A549 (cell line): ENCODE measurements at places on chromosomes 1 and 21.

DNA sequence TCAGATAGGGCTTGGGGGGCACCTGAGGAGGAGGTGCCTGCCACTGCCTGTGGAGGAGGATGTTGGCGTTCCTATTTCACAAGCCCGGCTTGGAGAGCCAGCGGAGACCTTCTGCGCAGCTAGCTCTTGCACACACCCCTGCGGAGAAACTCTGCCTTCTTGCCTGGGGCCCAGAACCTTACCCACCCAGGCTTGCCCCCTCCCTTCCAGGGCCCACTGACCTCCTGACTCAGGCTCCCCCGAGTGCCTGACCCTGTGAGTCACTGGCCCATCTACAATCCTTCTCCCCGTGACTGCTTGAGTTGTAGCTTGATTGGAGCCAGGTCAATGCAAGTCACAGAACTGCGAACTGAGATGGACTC, 3.4 kb downstream of the HES2 start:
- DNase-seq, result no peak

DNA sequence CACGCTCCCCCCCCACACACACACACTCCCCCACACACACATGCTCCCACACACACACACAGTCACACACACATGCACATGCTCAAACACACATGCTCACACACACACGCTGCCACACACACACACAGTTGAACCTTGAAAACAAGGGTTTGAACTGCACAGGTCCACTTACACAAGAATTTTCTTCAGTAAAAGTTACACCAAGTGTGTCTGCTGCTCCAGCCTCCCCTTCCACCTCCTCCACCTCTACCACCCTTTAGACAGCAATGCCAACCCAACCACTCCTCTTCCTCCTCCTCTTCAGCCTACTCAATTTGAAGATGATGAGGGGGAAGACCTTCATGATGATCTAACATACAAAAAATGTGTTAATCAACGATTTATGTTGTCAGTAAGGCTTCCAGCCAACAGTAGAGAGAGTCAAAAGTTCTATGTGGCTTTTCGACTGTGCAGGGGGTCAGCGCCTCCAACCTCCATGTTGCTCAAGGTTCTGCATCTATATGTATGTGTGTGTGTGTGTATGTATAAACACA, 26.8 kb downstream of the HSF2BP start:
- DNase-seq, result no peak

DNA sequence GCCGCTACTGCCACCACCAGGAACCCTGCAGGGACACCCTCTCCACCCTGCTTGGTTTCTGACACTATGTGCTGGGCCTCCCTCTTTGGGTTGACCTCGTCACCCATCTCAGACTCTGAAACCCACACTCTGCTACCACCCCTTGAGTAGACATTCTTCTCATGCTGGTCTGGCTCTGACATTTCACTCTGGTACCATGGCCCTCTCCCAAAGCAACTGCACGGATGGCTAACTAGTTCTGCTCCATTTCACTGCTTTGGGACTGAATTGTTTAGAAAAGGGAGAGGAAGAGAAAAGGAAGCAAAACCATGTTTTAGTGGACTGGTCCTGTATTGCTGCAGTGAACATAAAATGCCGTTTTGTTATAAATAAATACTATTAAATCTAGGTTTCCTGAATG, 137.8 kb downstream of the KCNK2 start:
- no peak for DNase-seq

DNA sequence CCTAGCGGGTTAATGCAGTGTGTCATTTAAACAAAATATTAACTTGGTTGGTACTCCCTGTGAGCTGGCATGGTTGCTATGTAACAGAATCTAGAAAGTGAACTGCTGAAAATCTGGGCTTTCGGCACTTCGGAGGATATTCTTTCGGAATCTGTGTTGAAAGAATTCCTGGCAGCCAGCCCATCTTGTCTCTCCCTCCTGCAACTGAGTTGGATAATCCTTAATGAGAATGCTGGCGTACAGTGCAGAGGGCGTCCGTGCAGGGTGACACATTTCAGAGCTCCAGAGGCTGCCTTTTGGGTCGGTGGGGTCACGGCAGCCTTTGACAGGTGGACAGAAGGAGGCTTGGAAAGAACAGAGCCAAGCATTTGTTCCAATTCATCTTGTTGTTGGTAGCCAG, 3.7 kb downstream of the KAZN start:
- no peak for DNase-seq

GRCh38 chr1:146032631-146033219, 11.2 kb upstream of the HJV start:
- no peak for DNase-seq

GRCh38 chr1:43668956-43669355, 19.0 kb downstream of the KDM4A start:
- DNase-seq, result no peak

GRCh38 chr1:44536357-44537209, 131.5 kb downstream of the RNF220 start:
- no peak for DNase-seq

GRCh38 chr21:42423197-42423675, 19.5 kb downstream of the UBASH3A start:
- no peak for DNase-seq

- no peak for DNase-seq
These were observed 125.6 kb upstream of the ADAR start for GRCh38 chr1:154733621-154734020.

DNA sequence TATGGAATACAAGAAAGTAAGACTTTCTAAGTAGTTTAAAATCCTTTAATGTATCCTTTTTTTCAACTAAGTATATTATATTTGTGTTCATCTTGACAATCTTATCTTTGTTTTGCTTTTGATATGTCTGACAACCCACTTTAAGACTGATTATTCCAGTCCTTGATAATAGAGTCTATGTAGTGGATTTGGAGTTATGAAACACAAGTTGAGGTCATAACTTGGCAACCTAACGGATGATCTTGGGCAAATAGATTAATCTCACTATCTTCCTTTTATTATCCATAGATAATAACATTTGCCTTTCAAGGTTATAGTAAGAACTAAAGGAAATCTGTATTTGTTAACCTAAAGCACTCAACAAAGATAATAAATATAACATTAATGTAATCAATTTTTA, 4.8 kb upstream of the GBP2 start:
- DNase-seq, result no peak

DNA sequence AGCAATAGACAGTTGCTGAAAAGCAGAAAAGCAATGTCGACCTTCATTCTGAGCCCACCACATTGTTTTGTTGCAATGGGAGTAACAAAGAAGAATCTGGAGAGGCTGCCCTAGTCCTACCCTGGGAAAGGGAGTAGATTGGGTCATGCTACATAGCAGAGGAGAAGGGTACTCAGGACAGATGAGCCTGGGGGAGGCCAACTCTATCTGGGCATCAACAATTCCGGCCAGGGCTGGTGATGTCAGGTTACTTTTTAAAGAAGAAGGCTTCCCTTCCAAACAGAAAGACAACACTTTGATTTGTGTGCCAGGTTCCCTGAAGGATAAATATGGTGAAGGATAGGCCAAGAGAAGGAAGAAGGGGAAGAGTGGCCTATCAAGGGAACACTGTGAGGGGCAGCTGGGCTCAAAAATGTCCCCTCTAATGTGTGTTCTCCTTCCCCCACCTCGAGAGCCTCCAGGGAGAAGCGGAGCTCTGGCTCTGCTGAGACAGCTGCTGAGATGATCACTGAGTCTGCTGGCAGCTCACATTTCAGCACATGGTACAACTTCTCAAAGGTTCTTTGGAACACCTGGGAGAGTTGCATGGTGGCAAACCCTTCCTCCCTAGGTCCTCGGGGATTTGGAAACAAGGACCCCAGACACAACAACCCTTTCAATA, 3.2 kb upstream of the ADIPOR1 start:
- no peak for DNase-seq

GRCh38 chr1:24364605-24364974, 45.4 kb downstream of the GRHL3 start:
- DNase-seq, result no peak

DNA sequence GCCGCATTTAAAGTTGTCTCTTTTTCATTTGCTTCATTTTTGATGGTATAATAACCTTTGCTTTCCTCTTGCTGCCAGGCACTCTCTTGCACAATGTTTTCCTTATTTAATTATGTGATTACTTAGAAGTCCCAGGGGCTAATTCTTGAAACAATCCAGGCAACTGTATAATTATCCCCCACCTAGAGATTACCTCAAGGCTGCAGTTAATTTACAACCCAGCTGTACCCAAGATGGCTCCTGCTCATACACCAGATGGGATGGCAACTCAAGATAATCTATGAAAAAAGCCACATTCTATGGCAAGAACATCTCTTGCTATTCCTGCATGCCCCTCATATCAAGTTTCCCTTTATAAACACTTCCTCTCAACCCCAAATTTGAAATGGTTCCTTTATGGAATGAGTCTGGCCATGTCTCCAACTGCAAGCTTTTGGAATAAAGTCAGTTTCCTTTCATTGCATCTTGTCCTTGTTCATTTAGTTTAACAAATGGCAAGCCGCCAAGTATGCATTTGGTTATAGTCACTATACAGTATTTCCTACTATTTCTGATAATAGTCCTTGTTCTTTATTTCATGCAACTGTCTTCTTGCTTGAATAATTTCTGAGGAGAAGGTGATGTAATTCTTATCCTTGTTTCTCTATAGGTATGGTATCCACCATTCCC, 1042.6 kb downstream of the PLA2G4A start:
- no peak for DNase-seq

- DNase-seq, result no peak
These were observed 72.6 kb upstream of the MACF1 start for GRCh38 chr1:39131940-39132339.

DNA sequence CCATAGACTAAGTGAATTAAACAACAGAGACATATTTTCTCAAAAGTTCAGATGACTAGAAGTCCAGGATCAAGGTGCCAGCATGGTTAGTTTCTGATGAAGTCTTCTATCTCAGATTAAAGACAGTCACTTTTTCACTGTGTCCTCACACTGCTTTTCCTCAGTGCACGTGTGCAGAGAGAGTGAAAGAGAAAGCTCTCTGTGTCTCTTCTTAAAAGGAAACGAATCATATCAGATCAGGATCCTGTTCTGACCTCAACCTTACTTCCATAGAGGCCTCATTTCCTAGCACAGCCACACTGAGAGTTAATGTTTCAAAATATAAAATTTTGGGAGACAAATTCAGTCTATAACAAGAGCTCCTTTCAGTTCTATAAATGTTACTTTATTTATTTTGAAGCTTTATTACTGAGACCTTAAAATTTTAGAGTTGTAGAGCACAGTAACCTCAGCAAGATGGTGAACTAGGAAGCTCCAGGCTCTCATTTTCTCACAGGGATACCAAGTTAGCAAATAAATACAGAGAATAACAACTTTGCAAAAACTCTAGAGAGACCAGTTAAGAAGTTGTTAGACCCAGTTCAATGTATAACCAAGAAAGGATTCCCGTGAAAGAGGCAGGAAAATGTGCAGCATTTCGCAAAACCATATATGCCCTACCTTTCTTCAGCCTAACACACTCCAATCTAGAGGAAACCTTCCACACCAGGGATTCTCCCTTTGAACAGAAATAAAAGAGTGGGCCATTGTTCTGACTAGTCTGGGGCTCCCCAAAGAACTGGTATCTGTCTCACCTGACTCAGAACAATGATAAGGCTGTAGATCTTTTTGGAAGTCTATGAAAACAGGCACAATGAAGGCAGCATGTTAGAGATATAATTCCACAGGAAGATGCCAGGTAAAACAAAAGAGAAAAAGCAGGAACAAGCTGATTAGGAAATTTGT, 372.2 kb downstream of the MRPL39 start:
- no peak for DNase-seq

- no peak for DNase-seq
These were observed 10.5 kb upstream of the OPRD1 start for GRCh38 chr1:28801461-28801860.

- peak; percentile 29 for DNase-seq
These were observed 3.6 kb upstream of the RASSF5 start for GRCh38 chr1:206503591-206504362.

DNA sequence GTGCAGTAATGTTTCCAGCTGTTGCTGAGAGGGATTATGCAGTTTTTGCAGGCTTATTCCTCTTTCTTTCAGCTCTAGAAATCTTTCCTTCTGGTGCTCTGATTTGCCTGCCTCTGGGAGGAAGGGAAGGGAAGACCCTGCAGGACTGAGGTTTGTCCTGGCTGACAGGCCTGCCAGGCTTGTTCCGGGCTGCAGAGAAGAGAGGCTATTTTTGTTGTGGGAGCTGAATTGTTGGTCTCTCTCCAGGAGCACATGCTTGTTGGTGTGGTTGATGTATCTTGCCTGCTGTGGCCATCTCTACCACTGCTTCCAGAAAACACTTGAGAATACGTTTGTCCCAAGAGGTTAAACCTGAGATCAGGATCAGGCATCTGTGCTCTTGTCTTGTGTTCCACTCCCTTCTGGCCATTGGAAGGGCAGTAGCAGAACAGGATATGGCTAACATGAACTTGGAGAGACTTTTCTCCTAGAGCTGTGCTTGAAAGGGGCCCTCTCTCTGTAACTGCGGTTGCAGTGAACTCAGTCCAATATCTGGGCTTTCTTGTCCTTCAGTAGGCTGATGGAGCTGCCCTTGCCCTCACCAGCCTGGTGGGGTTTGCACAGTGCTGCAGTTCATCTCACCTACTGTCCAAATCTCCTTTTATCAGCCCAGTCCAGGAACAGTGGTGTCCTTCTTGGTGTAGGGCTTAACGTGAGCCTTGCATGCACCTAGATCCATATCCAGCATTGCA, 21.5 kb upstream of the SLC25A34 start:
- no peak for DNase-seq

- DNase-seq, result no peak
These were observed 51.1 kb upstream of the RGS21 start for GRCh38 chr1:192265516-192266173.

GRCh38 chr1:210653771-210654170, 325.1 kb downstream of the HHAT start:
- no peak for DNase-seq

DNA sequence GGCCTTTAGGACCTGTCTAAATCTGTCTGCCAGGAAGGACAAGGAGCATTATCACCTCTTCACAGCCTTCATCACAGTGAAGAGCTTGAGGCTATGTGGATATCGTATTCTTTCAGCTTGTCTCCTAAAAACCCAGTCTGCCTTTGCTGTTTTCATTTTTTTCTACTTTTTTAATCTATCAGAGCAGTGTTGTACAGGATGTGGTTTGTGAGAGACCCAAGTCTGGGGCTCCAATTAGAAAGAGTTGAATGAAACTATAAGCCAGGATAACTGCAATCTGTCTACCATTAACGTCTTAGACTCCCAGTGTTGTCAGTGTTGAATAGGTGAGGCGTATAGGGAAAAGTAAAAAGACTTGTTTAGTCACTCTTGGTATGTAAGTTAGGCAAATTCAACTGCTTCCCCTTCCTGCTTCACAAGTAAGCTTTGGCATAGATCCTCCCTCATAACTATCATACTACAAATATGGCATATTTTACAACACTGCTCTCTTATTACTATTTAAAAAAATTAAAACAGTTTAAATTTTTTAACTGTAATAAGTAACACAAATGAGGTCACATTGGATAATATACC, 1225.8 kb upstream of the PRMT6 start:
- no peak for DNase-seq

- DNase-seq, result no peak
These were observed 5.7 kb downstream of the GJA5 start for GRCh38 chr1:147754661-147755060.

DNA sequence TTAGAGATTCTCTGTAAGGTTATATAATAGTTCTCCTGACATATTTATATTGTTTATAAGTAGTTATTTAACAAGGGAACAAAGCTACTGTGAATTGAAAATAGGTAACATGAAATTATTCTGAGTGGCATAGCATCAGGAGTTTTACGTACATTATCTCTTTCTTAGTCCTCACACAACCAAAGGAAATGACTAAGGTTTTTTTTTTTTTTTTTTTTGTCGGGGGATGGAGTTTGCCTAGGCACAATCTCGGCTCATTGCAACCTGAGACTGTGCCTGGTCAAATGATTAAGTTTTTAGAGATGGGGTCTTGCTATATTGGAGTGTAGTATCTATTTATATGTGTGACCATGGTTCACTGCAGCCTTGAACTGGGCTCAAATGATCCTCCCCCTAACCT, 24.9 kb downstream of the TMED5 start:
- no peak for DNase-seq
